ENCODE measurements at places on chromosomes 7 and 10.

DNA sequence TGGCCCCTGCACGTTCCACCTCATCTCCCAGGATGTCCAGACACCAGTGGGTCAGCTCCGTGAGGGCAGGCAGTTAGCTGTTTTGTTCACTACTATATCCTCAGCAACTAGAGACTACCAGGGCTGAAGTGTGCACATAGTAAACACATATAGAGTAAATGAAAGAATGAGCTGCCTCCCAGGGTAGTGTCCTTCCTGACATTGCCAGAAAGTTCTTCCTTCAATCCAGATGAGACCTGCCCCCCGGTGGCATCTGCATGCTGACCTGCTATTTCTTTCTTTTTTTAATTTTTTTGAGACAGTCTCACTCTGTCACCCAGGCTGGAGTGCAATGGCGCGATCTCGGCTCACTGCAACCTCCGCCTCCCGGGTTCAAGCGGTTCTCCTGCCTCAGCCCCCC, 14.0 kb upstream of the ARPC1A start:
- no peak for ATAC-seq

DNA sequence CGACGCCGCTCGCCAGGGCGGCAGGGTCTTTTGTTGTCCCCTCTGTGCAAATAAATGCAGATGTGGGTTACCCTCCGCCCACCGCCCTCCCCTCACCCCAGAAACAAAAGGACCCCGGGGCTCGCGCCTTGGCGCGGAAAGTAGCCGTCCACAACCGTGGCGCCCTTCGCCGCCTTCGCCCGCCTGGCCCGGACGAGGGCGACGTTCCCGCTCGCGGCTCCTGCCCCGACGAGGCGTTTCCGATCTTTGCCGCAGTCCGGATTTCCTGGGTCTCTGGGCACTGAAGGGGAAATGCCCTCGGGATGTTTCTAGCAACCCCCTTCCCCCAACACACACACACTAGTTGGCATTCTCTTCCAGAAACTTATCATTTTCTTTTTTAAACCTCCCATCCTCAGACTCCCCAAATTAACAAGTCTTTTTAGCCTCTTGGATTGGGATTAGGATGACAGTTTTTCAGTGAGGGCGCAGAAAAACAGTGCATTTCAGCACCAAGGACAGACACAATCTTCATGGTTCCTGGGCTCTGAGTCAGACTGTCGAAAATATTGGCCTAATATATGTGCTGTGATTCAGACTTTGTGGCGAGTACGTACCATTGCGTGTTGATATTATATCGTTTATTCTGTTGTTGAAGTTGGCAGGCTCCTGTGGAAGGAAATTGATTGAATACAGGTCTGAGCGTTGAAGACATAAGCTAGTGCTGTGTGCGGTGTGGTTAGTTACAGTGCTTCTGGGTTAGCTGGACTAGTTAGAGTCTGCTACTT, 771 bp downstream of the PHYHIPL start:
- ATAC-seq = no peak

GRCh38 chr7:135755351-135755753, 6.7 kb upstream of the FAM180A start:
- no peak for ATAC-seq

- no peak for ATAC-seq
Measured at GRCh38 chr7:139246905-139247304, 15.9 kb downstream of the UBN2 start.
